ENCODE measurements at places on chromosomes 6 and 20.

GRCh38 chr6:130577178-130577919, 211.5 kb downstream of the TMEM200A start:
- DNase-seq = no peak

DNA sequence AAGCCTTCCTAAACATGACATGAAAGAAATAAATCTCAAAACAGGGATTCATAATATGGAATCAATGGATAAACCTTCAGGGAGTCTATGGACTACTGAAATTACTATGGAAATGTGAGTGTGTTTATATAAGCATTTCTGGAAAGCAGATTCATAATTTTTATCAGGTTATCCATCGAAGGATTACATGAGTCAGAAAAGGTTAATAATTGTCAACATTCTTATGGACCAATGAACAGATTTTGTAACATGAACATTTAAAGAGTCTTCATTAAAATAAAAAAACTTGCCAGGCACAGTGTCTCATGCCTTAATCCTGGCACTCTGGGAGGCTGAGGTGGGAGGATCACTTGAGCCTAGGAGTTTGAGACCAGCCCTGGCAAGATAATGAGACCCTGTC, 84.8 kb downstream of the AHI1 start:
- DNase-seq = no peak

DNA sequence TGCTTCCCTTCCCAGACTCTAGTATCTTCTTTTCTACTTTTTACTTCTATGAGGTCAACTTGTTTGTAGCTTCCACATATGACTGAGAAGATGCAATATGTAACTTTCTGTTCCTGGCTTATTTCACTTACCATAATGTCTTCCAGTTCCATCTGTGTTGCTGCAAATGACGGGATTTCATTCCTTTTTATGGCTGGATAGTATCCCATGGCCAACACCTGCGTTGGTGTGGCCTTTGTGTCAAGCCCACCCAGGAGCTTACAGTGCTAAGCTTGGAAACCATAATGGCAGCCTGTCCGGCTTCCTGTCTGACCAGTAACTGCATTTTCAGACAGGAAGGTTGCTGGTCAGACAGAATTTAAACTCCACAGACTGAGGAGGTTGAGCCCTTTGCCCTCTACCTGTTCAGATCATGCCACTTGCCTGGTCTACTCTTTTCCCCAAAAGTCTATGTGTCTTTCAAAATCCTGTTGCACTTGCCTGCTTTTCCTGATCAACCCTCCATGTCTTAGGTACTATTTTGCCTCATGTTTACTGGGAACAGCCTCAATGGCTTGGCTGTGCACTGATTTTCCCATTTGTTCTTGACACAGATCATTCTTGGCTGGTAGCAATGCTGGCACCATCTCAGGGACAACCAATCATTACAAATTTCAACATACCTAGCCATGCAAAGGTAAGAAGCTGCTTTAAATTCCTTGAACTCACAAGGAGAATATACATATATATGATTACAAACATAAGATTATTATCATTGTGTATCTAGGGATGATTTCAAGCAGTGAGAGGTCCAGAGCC, 114.3 kb upstream of the PLEKHG1 start:
- no peak for DNase-seq

DNA sequence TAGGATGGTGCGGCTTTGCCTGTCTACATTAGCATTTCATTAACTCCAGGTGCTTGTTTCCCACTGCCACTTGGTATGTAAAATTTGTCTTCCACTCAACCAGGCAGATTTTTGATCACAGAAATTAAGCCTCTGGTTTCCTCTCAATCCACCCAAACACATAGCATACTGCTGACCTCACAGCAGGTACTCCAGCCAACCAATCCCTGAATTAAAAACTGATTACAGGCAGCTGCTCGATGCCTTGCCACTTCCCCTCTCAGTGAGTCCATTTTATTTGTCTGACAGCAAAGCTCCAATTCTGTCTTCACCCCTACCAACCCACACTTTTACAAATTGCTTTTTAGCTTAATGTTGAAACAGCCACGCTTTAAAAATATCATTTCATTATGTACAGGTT, 95.2 kb downstream of the PLCB1 start:
- no peak for DNase-seq

- no peak for DNase-seq
These were observed 9.1 kb downstream of the VTA1 start for GRCh38 chr6:142155895-142156757.

DNA sequence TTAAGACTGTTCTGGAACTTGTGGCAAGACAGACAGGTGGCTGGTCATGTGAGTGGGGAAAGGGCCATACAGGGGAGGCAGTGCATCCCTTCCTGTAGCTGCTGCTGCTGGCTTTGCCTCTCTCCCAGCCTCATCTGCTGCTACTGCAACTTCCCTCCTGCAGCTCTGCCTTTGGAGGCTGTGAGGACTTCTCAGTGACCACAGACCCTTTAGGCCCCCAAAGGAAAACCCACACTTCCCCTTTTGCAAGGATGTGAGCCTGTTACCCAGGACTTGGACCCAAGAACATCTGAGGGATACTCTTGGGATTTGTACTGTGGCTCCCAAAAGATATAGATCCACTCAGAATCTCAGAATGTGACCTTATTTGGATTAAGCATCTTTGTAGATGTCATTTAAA, 91.0 kb downstream of the TMEM170B start:
- DNase-seq = no peak

GRCh38 chr6:75206576-75207342, 906 bp upstream of the COL12A1 start:
- no peak for DNase-seq

- no peak for DNase-seq
These were observed 1.3 kb downstream of the CBLN4 start for GRCh38 chr20:56004007-56004406.

GRCh38 chr6:156181506-156181905, 595.7 kb upstream of the ARID1B start:
- no peak for DNase-seq

GRCh38 chr20:37295001-37295400, 5.5 kb downstream of the MANBAL start:
- peak; percentile 82 for DNase-seq

DNA sequence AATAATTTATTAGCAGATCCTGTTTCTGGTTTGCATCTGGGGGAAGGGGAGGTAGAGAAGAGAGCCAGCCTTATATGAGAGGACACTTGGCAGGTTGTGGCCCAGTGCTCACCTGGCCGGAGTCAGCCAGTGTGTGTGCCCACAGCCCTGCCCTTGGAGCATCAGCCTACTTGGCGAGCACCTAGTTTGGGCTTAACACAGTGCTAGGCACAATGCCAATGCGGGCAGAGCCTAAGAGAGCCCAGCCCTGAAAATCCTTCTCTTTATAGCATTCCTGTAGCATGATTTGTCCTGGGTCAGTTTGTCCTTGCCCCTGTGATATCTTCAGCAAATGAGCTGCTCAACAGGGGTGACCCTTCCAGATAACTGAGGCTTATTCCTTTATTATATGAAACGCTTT, 73.0 kb downstream of the SLX4IP start:
- no peak for DNase-seq

DNA sequence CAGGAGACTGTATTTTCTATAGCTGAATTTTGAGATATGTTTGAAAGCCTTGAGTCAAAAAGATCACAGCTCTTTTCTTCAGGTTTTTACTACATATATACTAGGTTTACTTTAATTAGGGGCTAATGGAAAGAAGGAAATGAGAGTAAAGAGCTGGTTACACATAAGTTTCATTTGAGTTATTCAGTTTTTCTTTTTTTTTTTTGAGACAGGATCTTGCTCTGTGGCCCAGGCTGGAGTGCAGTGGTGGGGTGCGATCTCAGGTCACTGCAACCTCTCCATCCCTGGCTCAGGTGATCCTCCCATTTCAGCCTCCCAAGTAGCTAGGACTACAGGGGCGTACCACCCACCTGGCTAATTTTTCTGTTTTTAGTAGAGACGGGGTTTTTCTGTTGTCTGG, 4.8 kb downstream of the ARFGEF2 start:
- no peak for DNase-seq

- DNase-seq = no peak
These were observed 38.3 kb upstream of the PRSS16 start for GRCh38 chr6:27209196-27209595.

DNA sequence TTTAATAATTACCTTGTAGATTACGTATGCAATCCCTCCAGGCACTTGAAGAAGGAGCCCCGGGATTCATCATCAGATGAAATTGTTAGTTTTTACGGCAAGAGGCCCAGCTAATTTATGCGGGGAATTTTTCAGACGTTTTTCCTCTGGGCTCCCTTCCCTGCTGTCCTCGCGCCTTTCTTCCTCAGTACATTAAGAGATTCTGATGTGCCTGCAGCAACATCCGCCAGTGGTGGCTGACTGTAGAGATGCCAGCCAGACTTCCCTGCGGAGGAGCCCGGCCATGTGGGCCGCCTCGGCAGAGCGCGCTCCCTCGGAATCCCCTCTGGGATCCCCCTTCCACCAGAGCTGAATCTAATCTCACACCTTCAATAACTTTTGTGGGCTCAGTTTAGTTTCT, 46.4 kb upstream of the POU3F2 start:
- DNase-seq = no peak

DNA sequence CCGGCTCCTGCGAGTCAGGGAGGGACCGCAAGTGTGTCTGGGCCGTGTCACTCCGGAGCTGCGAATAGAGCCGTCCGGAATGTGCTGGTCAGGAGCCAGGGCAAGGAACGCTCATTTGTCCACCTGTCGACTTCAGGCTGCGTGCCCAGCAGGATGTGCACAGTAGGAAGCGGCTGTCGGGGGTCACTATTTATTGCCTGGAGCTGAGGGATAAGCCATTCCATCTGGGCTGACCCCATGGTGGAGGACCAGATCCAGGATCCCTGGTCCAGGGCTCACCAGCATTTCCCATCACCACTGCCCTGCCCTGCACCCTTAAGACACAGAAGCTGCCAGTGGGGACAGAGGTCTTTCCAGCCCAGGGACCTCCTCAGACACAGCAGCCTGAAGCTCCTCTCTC, 14.7 kb downstream of the NTSR1 start:
- DNase-seq = no peak

DNA sequence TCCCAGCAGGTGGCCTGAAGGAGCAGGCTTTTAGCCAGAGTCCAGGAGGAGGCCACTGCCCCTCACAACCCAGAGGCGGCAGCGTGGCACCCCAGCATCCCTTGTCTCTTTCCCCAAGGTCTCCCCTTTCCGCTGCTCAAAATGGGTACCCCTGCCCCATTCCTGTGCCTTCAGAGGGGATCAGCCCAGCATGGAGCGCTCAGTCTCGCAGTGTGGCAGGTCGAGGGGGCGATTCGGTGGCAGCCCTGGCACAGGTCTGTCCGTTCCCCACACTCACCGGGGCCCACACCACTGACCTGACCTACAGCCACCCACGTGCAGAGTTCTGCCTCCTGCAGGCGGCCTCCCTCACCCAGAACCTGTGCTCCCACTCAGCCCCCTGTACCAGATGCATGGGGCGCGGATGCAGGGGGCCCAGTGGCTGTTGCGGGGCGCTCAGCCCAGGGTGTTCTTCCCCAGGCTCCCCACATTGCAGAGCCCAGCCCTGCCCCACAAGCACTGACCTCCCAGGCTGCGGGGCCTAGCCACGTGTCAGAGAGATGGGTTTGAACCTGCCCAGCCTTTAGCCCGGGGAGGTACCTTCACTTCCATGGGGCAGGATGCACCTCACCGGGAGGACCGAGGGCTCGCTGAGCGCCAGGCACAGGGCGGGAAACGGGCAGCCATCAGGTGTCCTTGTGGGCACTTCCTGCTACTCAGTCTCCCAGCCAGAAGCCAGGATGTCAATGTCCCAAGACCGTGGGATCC, 41.8 kb downstream of the DSTN start:
- DNase-seq = no peak

GRCh38 chr20:59184880-59185447, 21.3 kb downstream of the ZNF831 start:
- DNase-seq = no peak

GRCh38 chr6:53828215-53828614, 33.4 kb downstream of the LRRC1 start:
- DNase-seq = no peak
